ENCODE measurements at places on chromosomes 6 and 20. TPM values are rescaled to one million over a fixed set of nuclear protein-coding genes. Genes with fewer than 3 reads are reported as not detected.
A peak's percentile ranks its signal among the peaks of the same experiment; 100 is the strongest.

- no peaks in the 10 kb centered on the region for H3K4me1 ChIP-seq
- H3K27me3 ChIP-seq = peaks cover 45% of the 10 kb centered on the region
- no peaks in the 10 kb centered on the region for H3K36me3 ChIP-seq
- ATAC-seq = peak; percentile 77
Observed at GRCh38 chr6:39029156-39030011, 19.2 kb upstream of the GLP1R start.

- H3K27me3 ChIP-seq = peaks cover 8% of the 10 kb centered on the region
- H3K36me3 ChIP-seq = no peaks in the 10 kb centered on the region
Observed at GRCh38 chr20:19497064-19497463, 261.0 kb upstream of the RIN2 start.

DNA sequence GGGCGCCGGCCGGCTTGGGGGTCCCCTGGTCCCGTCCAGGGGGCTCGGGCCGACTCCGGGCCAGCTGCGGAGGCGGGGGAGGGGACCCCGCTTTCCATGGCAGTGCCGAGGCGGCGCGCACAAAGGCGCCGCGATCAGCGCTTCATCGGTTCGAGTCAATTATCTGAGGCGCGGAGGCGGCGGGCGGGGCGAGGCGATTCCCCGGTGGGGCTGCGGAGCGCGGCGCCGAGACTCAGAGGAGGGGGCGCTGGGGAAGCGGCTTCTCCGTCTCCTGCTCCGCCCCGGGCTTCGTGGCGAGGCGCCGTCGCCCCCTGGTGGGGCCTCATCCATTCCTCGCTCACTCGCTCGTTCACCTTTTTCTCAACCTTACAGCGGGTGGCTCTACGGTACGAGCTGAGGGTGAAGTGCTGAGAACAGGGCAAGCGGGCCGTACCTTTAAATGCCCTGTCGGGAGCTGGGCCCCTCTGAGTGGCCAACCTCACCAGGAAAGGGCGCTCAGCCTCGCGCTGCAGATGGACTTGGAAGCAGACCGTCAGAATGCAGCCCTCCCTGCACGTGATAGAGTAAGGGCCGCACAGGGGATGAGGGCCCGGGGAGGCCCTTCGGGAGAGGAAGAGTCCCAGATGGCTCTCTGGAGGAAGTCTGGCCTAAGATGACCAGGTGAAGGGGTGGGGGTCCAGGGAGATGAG is 39.9 kb downstream of the SLC52A3 start:
- peaks cover 46% of the 10 kb centered on the region for H3K27me3 ChIP-seq
- no peak overlapping the region for H3K4me3 ChIP-seq
- no peak overlapping the region for H3K27ac ChIP-seq
- ATAC-seq = peak; percentile 44
- H3K36me3 ChIP-seq = no peaks in the 10 kb centered on the region
- no peaks in the 10 kb centered on the region for H3K4me1 ChIP-seq

GRCh38 chr20:13687815-13688214 is 49.1 kb upstream of the TASP1 start:
- no peak overlapping the region for H3K27ac ChIP-seq
- peaks cover 32% of the 10 kb centered on the region for H3K27me3 ChIP-seq
- no peak overlapping the region for H3K4me3 ChIP-seq
- ATAC-seq = no peak

- H3K4me1 ChIP-seq = no peaks in the 10 kb centered on the region
- H3K27ac ChIP-seq = no peak overlapping the region
- no peak overlapping the region for H3K4me3 ChIP-seq
- ATAC-seq = no peak
- H3K36me3 ChIP-seq = no peaks in the 10 kb centered on the region
Observed at GRCh38 chr20:11140359-11140758, 466.6 kb upstream of the JAG1 start.

DNA sequence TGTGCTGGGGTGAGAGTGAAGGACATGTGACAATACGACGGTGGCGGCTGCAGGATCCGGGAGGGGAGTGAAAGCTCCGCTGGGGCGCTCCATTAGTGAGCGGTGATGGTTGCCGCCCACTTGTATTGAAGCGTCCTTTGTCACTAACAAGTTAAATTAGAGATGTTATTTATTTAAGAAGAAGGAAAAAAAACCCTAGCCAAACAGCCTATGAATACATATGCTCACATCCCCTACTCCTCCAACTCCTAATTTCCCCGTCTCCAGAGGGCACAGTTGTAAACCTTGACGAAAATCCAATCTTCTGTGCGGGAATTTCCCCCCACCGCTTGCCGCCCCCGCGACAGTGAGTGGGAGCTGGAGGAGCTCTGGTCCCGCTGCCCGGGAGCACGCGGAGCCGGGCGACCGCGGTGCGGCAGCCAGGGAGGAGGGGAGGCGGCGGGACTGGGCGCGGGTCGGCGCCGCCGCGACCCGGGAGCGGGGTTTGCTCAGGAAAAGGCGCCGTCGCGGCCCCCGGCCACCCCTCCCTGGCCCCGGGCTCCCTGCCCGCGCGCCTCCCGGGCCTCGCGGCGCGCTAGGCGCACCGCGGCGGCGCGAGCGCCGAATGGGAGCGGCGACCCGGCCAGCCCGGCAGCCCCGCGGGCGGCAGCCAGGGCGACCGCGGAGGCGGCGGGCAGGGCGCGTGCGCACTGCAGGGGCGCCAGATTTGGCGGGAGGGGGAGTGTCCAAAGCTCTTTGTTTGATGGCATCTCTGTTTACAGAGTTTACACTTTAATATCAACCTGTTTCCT is at the start of gene MYB:
TSS of gene MYB (plus strand) at position 767 of the 791 bp plus-strand sequence. CDS start 206 bp downstream, outside the sequence.
- H3K4me3 ChIP-seq = peak within 1 kb of the TSS; percentile 94
- H3K36me3 ChIP-seq = peaks cover 32% of the 10 kb centered on the region
- peak; percentile 34 for ATAC-seq
- peaks cover 13% of the 10 kb centered on the region for H3K4me1 ChIP-seq
- H3K27ac ChIP-seq = peak within 1 kb of the TSS; percentile 96

DNA sequence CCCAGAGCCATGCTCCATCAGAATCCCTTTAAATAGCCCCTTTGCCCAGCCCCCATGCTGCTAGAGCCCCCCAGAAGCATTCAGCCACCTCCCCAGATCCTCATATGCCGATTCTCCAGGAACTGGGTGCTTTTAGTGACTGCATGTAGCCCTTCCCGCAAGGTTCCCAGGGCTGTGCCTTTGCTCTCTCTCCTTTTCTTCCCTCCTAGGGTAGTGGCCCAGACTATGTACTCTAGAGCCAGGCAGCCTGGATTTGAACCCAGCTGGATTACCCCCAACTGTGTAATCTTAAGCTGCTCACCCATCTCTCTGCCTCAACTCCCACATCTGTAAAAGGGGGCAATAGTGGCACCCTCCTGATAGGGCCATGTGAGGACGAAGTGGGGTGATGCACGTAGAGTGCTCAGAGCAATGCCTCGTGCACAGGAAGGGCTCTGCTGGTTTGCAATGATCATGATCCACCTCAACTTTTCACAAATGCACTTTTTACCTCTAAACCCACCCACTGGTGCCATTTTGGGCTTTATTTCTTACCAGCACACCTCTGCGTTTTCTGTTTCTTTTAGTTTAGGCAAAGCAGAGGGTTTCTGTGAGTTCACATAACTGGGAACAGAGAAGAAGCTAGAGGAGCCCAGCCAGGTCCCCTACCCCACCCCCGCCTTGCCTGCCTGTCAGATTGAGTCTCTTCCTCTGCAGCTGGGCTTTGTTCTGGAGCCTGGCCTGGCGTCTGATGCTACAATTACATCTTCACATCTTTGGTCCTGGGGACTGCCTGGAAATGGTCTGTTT is 396.5 kb downstream of the RNGTT start:
- no peak overlapping the region for H3K27ac ChIP-seq
- H3K27me3 ChIP-seq = peaks cover 4% of the 10 kb centered on the region
- no peaks in the 10 kb centered on the region for H3K4me1 ChIP-seq
- no peak overlapping the region for H3K4me3 ChIP-seq

GRCh38 chr20:51363813-51364212 is 178.7 kb downstream of the NFATC2 start:
- no peaks in the 10 kb centered on the region for H3K36me3 ChIP-seq
- ATAC-seq = no peak
- H3K4me1 ChIP-seq = peaks cover 6% of the 10 kb centered on the region
- H3K4me3 ChIP-seq = no peak overlapping the region

- no peaks in the 10 kb centered on the region for H3K27me3 ChIP-seq
- H3K4me1 ChIP-seq = no peaks in the 10 kb centered on the region
- H3K4me3 ChIP-seq = no peak overlapping the region
- no peak overlapping the region for H3K27ac ChIP-seq
- no peaks in the 10 kb centered on the region for H3K36me3 ChIP-seq
Observed at GRCh38 chr20:23437126-23437899, 2.2 kb upstream of the CSTL1 start.

DNA sequence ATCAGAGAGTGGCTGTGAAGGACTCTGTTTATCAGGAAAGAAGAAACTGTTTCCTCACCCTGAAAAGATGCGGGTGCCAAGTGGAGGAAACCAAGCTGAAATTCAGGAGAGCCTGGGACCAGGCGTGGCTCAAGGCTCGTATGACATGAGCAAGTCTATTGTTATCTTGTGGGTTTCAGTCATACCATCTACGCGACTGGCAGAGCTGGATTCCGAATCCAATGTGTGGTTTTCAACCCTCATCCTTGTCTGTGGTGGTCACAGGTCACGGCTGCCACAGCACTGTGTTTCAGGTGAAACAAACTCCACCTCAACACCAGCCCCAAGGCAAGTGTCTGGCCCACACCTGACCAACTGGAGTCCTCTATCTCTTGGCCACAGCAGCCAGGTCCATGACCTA is 9.1 kb downstream of the MC3R start:
- H3K36me3 ChIP-seq = no peaks in the 10 kb centered on the region
- H3K27me3 ChIP-seq = peaks cover 17% of the 10 kb centered on the region
- H3K4me3 ChIP-seq = no peak overlapping the region
- H3K27ac ChIP-seq = no peak overlapping the region

Gene COL12A1
- total RNA-seq = not detected

Gene CDSN
- not detected for total RNA-seq

Gene KHDC1L
- not detected for total RNA-seq

Gene SLC4A11
- 2.0 TPM for total RNA-seq

Gene VIP
- total RNA-seq = not detected

Gene SSTR4
- total RNA-seq = not detected

Gene BMP2
- total RNA-seq = not detected
